ENCODE measurements at places on chromosomes 2 and 18.

DNA sequence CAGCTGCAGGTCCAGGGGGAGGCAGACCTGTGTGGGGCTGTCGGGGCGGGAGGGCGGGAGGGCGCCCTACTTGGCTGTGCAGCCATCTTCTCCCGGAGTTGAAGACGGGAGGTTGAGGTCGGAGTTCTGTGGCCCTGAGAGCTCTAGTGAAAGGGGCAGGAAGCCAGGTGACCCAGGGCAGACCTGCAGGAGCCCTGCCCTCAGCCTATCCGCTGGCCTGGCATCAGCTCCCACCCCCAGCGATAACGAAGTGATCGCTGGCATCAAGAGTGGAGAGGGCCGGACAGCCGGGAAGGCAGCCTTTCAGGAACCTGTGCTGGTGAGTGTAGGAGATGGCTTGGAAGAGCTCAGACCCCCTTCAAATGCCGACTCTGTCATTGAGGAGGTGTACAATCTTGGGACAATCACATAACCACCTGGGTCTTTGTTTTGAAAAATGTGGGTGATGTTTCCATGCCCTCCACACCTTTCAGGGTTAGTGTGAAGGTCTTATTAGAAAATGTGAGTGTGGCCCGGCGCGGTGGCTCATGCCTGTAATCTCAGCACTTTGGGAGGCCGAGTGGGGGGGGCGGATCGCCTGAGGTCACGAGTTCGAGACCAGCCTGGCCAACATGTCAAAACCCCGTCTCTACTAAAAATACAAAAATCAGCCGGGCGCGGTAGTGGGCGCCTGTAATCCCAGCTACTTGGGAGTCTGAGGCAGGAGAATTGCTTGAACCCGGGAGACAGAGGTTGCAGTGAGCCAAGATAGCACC is 1.3 kb downstream of the ARHGEF4 start:
- no peak for DNase-seq

DNA sequence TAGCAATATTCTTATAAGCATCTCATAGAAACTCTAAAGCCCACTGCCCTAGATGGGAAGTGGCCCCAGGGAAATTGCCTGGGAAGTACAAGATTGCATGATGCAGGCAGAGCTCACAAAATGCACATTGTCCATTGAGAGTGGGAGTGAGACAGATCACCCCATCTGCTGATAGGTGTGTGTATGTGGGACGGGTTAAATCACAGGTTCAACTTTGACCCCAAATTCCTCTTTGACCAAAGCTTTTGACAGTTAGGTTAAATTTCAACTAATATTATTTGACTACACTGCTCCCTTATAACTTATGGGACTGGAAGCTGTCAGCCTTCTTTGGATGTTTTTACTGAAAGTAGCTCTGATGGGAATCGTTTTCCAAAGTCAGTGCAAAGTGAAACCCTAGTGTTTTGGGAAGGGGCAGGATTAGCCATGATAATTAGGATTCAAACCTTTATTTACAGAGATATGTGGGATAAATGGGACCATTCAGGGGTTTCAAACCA is 11.4 kb upstream of the FABP1 start:
- no peak for DNase-seq

DNA sequence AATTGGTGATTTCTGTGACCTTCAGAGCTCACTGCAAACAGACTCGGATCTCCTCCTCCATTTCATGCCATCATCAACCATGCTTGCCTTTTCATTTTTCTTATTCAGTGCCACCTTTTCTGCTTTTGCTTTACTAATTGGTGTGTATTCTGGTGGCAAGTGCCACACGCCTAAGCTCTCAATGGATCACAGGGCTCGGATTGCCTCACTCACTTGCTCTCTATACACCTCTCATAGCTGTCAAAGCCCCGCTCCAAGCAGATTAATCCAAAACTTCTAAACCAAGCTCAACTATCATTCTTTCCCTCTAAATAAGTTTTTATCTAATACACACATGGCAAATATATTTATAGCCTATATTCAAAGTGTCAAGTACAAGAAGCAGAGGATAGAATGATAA is 86.4 kb downstream of the PLEKHM3 start:
- no peak for DNase-seq

GRCh38 chr2:178006710-178007109 is 65.9 kb downstream of the PDE11A start:
- peak; percentile 3 for DNase-seq

GRCh38 chr2:25411281-25411680 is 69.6 kb upstream of the DNMT3A start:
- DNase-seq, result no peak

DNA sequence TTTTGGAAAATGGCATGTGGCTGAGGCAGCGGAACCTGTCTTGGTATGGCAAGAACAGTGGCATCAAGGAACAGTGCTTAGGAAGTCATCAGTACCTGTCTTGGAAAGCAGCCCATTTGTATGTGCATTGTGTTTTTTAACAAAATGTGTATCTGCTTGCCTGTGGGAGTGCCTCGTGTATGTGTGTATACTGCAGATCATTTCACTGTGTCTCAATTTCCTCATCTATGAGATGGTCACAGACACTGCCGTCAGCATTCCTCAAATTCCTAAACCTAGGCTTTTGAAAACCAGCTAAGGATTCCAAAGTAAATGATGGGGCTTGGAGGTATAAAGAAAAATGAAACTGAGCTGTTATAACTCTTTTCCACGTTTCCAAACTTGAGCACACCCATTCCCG is 441.3 kb downstream of the RND3 start:
- peak; percentile 64 for DNase-seq

GRCh38 chr18:70411876-70412435 is 123.1 kb downstream of the SOCS6 start:
- no peak for DNase-seq

- DNase-seq, result no peak
Measured at GRCh38 chr2:59322870-59323269, 1081.7 kb upstream of the FANCL start.

GRCh38 chr2:58665154-58665553 is 424.0 kb upstream of the FANCL start:
- no peak for DNase-seq

- no peak for DNase-seq
Measured at GRCh38 chr2:42245396-42245795, 76.2 kb downstream of the EML4 start.

DNA sequence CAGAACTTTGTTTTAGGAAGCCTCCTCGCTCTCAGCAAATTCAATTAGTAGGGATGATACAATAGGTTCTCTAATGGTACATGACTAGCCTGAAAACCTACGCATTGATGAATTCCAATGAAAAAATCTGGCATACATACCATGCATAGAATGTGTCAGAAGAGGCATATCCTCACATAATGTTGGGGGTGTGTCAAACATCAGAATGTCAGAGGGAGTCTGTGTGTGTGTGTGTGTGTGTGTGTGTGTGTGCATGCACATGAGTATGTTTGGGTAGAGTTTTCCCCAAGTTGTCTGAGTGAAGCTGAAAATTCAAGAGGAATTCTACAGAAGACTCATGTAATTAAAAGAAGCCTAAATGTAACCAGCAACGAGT is 78.5 kb downstream of the FIGN start:
- DNase-seq, result peak; percentile 88

DNA sequence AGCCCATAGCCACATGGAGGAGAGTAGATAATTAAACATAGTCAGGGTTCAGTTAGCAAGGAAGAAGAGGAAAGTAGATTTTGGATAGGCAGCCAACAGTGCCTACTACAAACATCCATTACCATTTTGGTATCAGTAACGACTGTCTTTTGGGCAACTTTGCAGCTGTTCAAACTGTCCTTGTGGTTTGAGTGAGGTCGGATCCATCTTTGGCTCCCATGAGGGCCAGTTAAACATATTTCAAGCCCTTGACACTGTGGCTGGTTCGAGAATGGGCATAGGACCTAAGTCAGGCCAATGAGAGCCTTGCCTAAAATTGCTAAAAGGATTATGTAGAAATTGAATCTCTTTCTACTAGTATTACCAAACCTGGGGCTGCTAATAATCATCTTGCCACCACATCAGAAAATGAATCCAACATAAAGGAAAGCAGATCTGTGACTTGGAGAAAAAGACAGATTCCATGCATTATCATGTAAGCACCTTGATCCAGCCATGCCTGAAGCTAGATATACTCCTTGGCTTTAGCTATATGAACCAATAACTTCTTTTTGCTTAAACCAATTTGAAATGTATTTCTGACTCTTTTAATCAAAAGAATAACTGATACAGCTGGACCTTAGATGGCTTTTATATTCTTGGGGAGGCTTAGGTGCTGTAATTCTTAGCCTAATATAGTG is 75.0 kb upstream of the STAM2 start:
- no peak for DNase-seq

DNA sequence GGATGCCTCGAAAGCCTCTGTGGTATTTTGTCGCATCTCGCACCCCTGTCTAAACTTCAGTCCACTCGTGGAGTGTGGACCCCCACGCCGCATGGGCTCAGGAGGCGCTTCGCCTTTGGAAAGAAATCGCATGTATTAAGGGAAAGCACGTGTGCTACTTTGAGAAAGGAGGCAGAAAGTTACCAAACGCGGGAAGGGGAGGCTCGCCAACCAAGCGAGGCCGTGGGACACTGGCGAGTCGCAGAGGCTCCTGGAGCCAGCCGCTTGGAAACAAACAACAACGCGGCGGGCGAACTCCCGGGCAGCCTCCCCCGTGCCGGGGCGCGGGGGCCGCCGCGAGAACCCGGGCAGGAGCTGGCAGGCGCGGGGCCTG is 455 bp upstream of the AGAP1 start:
- DNase-seq, result no peak

DNA sequence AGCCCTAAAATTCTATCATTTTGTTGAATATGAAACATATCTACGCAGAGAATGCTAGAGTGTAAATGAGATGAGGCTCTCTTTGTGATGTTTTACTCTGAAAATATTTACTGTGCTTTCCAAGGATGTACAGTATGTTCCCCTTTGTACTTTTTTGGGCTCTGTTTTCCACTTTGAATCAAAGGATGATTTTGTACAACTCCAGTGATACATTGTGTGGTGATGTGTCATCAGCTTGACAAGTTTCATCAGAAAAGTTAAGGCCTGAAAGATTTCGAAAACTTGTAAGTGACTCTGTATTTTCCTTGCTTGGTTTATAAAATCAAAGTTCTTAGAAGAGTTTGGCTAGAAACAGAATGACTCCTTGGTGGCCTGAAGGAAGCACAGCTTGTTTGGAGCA is 206.3 kb downstream of the LTBP1 start:
- DNase-seq, result peak; percentile 88

DNA sequence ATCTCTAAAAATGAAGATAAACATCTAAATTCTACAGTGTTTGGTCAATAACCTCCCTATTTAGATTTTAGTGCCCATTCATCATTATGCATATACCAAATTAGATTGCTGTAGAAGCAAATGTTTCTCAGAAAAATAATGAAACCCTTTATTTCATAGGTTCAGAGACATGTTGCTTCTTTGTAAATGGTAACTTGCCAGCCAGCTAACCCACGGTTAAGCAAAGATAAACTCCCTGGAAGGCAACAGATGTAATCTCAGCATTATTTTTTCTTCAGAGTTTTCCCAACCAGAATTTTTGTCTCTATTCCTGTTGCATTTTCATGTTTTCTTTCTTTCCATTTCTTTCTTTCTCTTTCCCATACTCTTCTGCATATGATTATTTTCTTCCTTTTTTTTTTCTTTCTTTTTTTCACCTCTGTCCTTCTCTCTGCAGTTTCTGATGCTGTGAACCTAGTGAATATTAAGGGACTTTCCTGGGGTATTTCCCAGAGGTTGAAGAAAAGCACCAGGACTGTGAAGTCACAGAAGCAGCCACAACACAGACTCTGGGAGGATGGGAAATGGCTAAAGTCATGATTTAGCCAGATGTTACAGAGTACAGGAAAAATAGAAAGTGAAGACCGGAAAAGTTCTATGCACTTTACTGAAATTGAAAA is 50.0 kb upstream of the DSG1 start:
- DNase-seq, result no peak

GRCh38 chr2:29576231-29576630 is 345.2 kb downstream of the ALK start:
- no peak for DNase-seq

- peak; percentile 9 for DNase-seq
Measured at GRCh38 chr2:206001912-206002311, 84.1 kb downstream of the INO80D start.

DNA sequence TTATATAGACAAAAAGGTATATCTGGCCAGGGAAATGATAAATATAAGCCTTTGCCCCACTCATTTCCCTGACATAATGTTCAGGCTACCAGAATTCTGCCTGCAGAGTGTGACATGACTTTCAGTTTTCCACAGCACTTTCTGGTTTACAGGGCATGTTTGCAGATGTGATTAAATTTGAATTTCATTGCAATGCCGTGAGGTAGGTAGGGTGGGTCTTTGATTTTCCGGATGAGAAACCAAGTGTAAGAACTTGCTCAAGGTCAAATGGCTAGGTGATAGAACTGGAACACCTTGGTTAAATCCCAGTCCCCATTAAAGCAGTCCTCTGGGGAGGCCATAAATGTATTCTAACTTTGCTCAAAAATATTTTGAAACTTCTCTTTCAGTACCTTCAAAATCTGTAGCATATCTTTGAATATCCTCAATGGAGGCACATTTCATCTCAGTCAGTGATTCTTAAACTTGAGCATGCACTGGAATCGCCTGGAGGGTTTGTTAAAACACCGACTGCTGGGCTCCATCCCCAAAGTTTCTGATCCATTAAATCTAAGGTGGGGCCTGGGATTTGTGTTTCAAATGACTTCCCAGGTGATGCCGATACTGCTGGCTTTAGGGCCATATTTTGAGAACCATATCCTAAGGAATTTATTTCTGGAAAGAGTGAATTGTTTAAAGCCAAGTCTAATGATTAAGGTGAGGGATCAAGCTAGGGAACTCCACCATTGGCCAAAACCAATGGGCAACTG is 35.0 kb downstream of the MRPL33 start:
- DNase-seq, result no peak

GRCh38 chr2:237694415-237695194 is 67.2 kb downstream of the LRRFIP1 start:
- DNase-seq, result no peak

DNA sequence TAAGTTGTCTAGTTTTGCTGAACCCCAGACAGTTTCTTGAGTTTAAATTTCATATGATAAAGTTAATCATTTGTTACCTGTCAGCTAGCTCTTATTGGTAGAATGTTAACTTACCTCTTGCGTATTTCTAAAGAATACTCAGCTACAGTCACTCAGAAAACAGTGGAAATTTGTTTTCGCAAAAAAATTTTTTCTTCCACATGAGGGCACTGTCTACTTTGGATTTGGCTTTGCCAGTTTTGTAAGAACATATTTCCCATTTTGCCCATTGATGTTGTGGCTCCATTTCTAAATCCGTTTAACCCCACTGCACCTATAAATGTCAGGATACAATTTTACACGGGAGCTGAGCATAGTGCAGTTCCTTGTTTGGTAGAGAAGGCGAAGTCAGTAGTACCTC is 19.1 kb upstream of the GCFC2 start:
- no peak for DNase-seq

DNA sequence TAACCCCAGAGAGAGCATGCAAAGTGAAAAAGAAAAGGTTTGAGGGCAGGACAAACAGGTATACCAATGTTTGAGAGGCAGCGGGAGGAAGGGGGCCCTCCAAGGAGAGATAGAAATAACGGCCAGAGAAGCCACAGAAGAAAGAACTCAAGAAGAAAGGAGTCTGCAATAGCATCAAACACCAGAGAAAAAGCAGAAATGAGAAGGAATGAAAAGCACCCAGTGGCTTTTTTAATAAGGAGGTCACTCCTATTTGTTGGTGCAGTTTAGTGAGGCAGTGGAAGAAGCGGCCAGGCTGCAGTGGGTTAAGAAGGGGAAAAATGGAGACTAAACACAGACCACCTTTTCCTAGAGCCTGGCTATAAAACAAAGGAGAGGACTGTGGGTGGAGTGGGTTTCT is 177.2 kb downstream of the THADA start:
- no peak for DNase-seq
